ENCODE measurements at places on chromosomes 16 and 17. TPM values are rescaled to one million over a fixed set of nuclear protein-coding genes. Genes with fewer than 3 reads are reported as not detected.

DNA sequence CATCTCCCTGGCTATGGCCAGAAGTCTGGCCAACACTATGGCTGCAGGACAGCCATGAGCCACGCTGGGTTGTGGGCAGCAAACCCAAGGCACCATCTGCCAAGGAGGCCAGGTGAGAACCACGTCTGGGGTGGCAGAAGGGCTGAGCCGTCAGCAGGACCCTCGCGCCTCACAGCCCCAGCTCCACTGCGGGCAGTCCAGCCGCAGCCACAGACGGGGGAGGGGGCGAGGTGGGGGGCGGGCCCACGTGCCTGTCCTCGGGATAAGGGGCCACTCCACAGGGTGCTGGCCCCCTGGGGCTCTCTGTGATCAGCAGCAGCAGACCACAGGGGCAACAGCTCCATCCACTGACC, 6.5 kb upstream of the BAIAP2 start:
- no peak for DNase-seq

GRCh38 chr17:70994194-70994593, 824.9 kb downstream of the KCNJ2 start:
- no peak for DNase-seq

GRCh38 chr17:32542186-32542585, 55.4 kb downstream of the CDK5R1 start:
- DNase-seq: no peak

C1QTNF8 gene
- not detected for total RNA-seq

CHST4 gene
- total RNA-seq: not detected

OR3A3 gene
- not detected for total RNA-seq

DNA sequence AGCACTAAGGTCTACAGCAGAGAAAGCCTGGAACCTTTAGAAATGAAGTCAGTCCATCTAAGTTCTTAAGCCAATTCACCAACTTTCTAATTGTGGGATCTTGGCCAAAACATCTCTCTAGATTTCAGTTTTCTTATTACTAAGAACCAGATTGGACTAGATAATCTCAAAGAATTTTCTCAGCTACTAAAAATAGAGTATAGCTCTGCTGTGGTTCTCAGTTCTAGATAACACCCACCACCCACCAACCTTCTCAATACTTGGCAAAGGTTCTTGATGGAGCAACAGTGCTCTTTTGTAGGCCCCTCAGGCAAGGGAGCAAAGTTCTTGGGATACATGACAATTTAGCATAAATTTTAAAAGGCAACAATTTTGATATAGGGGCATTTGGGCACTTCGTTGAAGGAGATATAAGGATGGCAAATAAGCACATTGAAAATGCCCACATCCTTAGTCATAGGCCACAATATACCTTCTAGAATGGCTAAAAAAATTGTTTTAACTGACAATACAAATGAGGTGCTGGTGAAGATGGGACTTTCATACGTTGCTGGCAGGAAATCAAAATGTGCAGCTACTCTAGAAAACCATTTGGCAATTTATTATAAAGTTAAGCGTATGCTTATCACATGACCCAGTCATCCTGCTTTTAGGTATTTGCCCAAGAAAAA, 74.4 kb upstream of the TMEM132E start:
- DNase-seq: no peak

- DNase-seq: no peak
These were observed 23.4 kb downstream of the RBL2 start for GRCh38 chr16:53457670-53458069.

DNA sequence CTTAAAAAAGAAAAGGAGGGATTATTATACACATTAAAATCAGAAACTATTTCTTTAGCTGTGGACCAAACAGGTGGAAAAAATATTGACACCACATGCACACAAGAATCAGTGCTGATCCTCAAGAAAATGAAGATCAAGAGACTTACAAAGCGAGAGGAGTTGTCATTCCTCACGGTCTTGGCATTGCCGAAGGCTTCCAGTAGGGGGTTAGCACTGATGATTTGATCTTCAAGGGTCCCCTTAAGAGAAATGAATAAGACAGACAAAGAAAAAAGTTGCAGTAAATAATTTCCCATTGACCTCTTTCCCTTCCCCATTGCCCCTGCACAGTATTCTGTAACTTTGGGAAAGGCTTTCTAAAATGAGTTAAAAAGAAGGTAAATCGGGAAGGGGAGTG, 6.0 kb downstream of the MYH4 start:
- no peak for DNase-seq

DNA sequence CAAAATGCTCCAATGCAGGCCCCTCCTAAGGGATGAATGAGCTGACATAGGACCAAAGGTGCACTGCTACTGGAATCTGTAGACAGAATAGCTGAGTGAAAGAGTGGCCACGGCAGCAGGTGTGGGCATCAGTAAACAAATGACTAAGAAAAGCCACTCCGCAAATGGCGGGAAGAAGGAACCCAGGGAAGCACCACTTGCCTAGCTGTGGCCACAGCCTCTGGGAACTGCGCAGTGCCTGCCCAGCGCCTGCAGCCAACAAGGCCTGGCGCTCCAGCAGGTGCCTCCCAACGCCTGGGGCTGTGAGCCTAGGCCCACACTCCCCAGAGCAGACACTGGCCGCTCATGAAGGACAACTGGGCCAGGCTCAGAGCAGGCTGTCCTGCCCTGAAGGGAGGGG, 11.8 kb downstream of the PEMT start:
- DNase-seq: no peak

DNA sequence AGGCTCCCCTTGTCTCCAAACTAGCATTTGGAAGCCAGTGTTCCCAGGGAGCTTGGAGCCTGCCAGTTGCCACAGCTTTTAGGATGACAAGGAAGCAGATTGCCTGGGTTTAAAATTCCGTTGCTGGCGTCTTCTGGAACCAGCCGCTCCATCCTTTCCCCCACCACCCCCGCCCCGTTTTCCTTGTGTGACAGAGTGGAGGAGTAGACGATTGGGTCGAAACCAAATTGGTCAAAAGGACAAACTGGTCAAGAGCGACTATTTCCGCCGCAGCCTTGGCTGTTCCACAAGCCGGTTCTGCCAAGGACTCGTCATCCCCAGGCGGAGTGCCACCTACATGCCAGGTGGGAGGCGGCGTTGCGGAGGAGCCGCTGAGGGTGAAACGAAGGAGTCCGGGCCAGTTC, 91.1 kb downstream of the RPA1 start:
- no peak for DNase-seq

NPIPB9 gene
- total RNA-seq: 1.9 TPM

GRCh38 chr16:25692742-25693508, 1.2 kb downstream of the HS3ST4 start:
- DNase-seq: no peak

RAB37 gene
- total RNA-seq: 0.66 TPM

ZDHHC1 gene
- 8.5 TPM for total RNA-seq

ZNF469 gene
- total RNA-seq: not detected

- no peak for DNase-seq
These were observed at the start of gene PYY for GRCh38 chr17:43953746-43954145. Gene PYY (minus strand): TSS chr17:43953940. CDS start chr17:43953483, 457 bp downstream.

GRCh38 chr17:82970818-82971590, 108.4 kb upstream of the METRNL start:
- no peak for DNase-seq
